Activated T-cell treated with anti-CD3 and anti-CD28 coated beads for 48 hours (primary cell): ENCODE measurements at places on chromosomes 7 and 10.

DNA sequence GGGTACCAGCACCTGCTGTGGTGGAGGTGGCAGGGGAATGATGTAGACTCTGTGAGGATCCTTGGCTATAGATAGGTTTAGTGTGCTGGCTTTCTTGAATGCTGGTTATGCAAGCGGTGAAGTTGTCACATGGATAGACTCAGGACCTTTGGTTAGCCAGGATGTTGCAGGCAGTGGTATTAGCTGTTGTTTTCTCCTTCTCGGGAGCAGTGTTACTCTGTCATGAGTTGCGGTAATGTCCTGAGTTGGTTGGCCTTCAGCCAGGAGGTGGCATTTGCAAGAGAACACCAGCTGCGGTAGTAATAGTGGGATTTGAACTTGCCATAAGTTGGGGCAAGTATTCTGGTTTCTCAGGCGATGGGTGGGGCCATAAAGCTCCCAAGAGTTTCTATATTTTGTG is 10.8 kb downstream of the AGK start:
- no peak for DNase-seq

DNA sequence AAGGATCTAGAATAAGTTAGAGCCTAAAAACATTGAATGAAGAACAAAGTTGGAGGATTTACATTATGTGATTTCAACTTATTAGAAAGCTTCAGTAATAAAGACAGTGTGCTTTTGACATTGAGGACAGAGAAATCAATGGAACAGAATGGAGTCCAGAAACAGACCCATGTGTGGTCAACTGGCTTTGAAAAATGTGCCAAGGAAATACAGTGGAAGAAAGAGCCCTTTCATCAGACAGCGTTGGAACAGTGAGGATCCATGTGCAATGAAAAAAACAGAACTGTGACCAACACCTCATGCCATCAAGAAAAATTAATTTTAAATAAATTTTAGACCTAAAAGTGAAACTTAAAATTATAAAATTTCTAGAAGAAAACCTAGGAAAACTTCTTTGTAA is 50.6 kb upstream of the LRRC18 start:
- no peak for DNase-seq

- DNase-seq = no peak
These were observed 832.1 kb downstream of the SORCS3 start for GRCh38 chr10:105473170-105473569.

- no peak for DNase-seq
These were observed 32.5 kb downstream of the CCDC6 start for GRCh38 chr10:59873896-59874295.

DNA sequence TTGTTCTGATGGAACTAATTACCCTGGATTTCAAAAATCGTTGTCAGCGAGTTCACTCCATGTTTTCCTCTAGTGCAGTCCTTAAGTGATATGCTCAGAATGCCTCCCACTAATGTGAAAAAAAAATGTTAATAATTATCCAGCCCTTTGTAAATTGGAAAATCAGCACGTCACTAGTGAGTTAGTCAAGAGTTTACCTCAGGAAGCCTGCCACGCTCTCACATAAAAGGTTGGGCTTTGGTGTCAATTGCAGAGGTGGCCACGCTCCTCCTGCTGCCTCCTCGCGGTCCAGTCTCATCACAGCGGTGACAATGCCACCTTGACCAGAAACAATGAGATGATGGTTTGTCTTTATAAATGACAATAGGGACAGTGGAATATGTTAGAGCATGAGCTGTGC is 22.5 kb downstream of the UPP1 start:
- no peak for DNase-seq

- DNase-seq = no peak
These were observed 19.9 kb upstream of the ATOH7 start for GRCh38 chr10:68251625-68252495.

DNA sequence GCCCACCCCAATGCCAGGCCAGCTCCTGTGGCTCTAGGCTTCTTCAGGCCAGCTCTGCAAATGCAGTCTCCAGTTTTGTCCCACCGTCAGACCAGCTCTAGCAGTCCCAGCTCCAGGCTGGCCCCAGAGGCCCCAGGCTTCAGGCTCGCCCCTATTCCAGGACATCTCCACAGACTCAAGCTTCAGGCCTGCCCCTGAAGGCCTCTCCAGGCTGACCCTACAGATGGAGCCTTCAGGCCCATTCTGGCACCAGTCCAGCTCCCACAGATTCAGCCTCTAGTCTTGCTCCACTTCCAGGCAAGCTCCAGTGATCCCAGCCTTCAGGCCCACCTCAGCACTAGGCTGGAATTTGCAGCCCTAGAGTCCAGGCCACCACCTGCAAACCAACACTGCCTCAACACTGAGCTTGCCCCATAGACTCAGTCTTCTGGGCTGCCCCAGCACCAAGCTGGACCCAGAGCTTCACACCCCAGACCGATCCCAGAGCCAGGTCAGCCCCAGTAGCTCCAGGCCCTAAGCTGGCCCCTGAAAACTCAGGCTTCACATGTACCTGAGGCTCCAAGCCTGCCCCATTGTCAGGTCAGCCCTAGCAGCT is 170.2 kb downstream of the ITGB1 start:
- DNase-seq = no peak

- DNase-seq = no peak
These were observed 8.8 kb downstream of the PPIF start for GRCh38 chr10:79356104-79356503.

DNA sequence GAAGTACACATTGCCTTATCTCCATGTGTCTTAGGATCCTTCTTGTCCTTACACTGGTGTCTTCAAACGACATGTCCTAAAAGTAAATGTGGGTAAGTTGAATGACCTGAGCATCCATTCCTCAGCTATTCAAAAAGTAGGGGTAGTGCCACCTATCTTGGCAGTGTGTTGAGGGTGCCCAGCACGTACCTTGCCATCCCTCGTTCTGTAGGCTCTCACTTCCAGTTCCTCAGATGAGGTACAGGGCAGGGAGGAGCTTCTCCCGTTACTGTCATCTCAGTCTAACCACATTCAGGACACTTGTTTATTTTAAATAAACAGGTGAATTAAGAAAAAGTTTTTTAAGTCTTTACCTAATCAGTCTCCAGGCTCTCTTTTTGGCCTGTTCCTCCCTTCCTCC is 13.0 kb downstream of the BUD23 start:
- no peak for DNase-seq

DNA sequence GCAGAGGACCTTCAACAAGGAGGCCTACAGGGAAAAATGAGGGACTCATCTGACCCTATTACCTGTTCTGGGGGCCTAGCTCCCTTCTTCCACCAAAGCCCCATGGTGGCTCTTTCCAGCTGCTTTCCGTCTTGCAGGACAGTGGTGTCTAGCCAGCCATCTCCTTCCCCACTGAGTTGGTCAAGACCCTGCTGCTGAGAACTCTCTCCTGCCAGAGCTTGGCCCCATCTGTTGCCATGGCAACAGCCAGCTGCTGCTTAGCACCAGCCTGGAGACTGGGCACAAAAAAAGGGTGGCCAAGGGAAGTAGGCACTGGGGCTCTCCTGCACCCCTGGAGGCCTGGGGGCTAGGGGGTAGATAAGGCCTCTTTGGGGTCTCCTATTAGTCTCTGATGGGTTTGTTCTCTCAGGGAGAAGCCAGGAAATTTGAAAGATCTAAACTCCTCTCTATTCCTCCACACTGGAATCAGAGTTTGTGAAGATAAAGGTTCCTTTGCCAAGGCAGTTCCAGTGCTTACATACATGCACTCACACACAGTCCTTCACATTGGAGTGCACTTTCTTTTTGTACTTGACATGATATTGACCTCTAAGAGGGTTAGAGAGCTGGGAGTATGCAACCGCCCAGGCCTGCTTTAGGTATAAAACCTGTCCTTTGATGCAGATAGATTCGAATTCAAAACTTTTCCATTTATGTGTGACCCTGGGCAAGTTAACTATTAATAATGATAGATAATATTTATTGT is 15.8 kb downstream of the TSPAN33 start:
- DNase-seq = no peak

- DNase-seq = no peak
These were observed 18.1 kb upstream of the GSTK1 start for GRCh38 chr7:143245123-143245522.

DNA sequence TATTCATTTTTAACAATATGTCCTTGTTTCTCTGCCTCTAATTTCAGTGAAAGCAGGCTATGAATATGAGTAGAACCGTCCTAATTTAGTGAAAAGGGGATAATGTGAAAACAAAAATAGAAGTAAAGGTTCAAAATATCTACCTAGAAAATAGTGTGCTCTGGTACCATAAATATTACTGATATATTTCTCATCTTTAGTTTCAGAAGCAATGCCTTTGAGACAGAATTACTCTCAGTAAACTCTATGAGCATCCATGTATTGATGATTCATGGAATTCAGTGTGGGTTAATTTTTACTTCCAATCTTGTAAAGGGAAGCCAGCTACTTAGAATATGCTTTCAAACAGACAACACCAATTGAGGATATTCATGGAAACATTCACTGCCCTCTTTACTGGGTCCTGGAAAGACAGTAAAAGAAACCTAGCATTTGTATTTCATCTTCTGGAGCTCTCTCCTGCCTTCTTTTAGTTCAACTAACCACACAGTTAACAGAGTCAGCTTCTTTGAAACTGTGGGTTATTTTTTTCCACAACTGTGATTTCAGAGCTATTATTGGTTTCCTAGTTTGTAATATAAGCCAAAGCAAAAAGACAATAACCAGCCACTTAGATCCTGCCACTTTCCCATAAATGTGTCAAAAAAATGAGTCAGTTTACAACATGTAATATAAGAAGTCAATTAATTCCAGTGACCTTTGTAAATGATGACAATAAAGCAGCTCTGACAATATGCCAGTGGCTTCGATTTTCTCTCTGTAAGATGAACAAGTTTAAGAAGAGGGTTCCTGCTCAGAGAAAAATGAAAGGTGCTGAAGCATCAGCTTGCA is 1.7 kb downstream of the LRRN3 start:
- no peak for DNase-seq

- no peak for DNase-seq
These were observed 37.0 kb downstream of the PFKP start for GRCh38 chr10:3104251-3104918.

DNA sequence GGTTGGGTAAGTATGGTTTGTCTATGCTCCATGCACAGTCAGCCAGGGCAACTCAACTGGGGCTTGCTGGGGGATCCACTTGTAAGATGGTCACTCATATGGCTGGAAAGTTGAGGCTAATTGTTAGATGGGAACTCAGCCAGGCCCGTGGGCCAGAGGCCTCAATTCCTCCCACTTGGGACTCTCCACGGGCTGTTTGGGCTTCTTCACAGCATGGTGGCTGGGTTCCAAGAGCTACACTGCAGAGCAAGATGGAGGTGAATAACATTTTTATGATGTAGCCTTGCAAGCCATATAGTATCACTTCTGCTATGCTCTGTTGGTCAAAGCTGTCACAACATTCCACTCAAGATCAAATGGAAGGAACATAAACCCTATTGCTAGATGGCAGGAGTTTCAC is 39.2 kb downstream of the ELMO1 start:
- DNase-seq = no peak
